ENCODE measurements at places on chromosomes 12 and 14.

- DNase-seq = peak; percentile 69
Observed at GRCh38 chr12:27185234-27186021, 58.7 kb upstream of the STK38L start.

DNA sequence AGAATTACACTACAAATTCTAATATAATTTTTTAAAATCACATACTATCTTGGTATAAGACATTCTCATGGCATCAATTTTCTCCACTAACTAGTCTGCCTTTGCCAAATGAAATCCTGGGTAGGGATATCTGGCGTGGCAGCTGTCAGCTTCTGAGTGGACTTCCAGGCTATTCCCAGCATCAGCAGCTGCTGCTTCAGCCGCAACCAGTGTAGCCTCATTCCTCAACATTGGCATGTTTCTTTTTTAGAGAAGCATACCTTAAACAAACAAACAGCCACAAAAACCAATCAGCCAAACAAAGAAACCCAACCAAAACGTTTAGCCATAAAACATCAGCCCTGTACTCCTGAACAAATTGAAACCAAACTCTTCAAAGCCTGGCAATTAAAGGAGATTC, 235.8 kb downstream of the SSPN start:
- no peak for DNase-seq

GRCh38 chr12:113756609-113757008, 209.5 kb downstream of the RBM19 start:
- DNase-seq = no peak

DNA sequence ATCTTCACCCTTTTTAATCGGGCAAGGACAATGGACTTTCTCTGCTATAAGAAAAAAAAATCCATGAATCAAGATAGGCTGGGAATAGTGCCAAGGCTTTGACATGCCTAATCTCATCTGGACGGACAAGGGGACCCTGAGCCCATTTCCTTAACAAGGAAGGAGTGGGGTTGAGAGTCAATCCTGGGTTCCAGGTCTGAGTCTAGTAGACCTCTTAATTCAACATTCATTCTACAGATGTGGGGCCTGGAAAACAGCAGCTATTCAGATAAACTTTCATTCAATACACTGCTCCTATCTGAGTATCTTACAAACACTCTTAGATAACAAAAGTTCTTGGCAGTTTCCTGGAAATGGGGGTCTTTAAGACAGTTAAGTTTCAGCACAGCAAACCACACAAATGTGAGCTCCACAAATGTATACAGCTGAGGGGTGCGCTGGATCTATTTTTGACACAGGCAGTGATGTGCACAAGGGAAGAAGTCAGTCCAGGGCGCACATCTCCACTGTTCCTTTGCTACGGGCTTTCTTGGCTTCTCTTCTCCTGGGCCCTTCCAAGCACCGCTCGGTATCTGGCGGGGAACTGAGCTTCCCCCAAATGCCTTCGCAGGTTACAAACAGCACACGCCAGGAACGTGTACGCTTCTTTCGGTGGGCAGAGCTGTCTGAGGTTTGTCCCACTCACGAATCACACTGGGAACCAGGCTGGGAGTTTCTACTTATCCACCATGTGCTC, 82.2 kb upstream of the GPR68 start:
- DNase-seq = no peak

DNA sequence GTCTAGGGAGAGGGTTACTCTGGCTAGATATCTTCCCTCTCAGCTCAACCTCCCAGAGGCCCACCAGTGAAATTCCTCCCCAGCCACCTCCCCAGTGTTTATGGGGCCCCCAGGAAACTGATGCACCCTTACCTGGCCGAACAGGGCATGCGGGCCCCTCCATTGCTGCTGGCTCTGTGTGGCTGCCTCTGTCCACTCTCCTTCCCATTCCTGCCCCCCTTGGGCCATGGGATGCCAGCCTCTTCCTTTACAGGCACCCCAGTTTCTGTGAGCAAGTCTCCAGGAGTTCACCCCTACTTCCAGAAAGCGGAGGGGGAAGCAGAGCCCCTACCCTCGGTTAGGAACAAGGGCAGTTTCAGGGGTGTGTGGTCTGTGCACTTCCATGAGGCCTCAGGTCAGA, 19.4 kb upstream of the ZDHHC22 start:
- no peak for DNase-seq
